ENCODE measurements at places on chromosomes 2 and 18.
A peak's percentile ranks its signal among the peaks of the same experiment; 100 is the strongest.

DNA sequence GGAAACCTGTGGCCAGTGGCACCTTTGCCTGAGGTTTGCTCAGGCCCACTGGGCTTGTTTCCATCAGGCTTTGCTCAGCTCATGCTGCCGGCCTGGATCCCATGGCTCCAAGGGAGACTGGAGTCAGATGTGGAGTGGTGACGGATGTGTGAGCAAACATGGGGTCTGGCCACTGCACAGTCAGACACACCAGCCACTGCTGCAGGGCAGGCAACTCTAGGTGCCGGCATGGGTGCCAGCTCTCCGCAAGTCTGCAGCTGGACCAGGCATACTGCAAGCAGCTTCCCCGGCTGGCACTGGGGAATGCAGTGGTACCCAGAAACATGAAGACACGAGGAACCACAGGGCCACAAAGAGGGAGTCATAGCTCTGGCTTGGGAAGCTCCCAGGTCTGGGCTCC, 37.4 kb downstream of the TDRD15 start:
- no peak for DNase-seq

DNA sequence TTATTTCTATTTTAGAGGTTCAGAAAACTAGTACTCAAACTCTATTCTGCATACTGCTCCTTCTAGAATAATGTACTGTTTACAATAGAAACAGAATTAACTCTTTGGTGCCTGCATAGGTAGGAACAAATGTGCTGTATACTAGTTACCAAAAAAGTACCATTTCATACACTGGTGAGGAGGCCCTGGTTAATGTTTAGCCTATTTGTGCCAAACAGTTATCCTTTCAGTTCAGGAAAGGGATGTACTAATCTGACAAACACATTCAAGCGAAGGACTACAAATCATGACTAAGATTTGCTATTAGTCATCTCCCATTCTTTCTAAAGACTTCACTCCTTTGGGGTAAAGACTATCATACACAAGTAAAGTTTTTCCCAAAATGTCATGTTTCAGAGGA, 47.4 kb downstream of the EXOC6B start:
- no peak for DNase-seq

DNA sequence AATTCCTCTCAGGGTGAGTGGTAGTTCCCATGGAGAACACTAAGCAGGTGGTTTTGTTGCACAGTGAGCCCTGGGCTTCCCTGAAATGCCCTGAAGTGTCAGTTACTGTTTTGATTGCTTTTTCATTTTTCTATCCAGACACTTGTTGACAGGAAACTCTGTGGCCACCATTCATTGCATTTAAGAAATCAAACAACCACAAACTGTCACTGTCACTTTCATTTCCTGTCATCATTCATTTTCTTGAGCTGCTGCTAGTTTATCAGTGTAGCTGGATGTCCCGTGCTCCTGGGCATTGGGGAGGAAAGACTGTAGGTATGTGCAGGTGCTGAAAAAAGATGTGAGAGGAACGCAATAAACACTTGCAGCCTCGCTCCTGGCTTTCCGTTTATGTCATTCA, 891.6 kb upstream of the ZEB2 start:
- peak; percentile 30 for DNase-seq

- no peak for DNase-seq
Measured at GRCh38 chr18:23032030-23032582, 99.0 kb downstream of the RBBP8 start.

- DNase-seq: no peak
Measured at GRCh38 chr2:16148632-16149348, 208.4 kb downstream of the MYCN start.

GRCh38 chr2:16050261-16050907, 110.0 kb downstream of the MYCN start:
- no peak for DNase-seq

GRCh38 chr2:229257985-229258384, 13.1 kb downstream of the PID1 start:
- DNase-seq: no peak

- DNase-seq: no peak
Measured at GRCh38 chr18:66562279-66562678, 41.6 kb downstream of the CDH19 start.
